Karpas-422 (cell line): ENCODE measurements at places on chromosomes 7 and 10. TPM values are rescaled to one million over a fixed set of nuclear protein-coding genes. Genes with fewer than 3 reads are reported as not detected.

- DNase-seq: no peak
- H3K4me3 ChIP-seq: no peak overlapping the region
- no peak overlapping the region for H3K27ac ChIP-seq
- H3K4me1 ChIP-seq: no peaks in the 10 kb centered on the region
These were observed 805 bp upstream of the HMX3 start for GRCh38 chr10:123134915-123135414.

DNA sequence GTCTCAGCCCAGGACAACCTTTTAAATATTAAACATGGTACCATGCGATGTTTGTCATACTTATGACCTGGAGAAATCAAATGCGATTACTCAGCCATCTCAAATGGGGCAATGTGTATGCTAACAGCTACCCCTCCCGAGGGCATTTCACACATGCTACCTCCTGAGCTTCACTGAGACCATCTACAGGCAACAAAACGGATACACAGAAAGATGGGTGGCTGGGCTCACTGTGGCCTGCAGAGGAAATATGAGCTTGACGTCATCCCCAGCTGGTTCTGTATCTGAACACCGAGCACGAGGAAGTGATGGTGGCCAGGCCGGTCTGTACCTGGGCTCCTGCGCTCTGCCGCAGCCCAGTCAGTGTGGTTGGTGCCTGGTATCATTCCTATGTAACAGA, 374.3 kb downstream of the RPS24 start:
- no peaks in the 10 kb centered on the region for H3K27me3 ChIP-seq
- no peaks in the 10 kb centered on the region; the same call in 1 of the 2 replicates for H3K4me1 ChIP-seq
- H3K36me3 ChIP-seq: no peaks in the 10 kb centered on the region

DNA sequence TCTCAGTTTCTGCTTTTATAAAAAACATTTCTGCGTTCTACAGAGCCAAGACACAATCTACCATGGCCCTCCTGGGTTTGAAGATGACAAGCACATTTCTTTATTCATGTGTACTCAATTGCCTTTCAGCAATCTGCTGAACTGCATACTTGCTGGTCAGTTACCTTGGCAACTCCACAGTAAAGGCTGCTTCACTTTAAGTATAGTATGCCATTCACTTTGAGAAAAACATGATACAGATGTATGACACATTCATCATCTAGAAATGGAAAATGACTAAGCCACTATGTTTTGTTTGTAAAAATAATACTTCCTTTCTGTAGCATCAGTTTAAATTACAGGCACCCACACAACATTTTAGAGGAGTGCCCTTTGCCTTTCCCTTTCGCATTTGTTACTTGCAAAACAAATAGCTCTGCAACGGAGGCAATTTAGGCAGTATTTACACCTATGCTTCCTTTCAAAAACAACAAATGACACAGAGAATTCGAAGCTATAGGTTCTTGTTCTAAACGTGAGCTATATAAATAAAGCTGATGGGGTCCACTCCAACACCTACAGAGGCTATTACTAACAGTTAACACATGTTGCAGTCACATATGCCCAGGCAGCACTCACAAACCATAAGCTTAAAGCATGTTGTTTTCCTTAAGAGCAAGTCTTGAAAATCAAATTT, 23.5 kb downstream of the SGCE start:
- H3K36me3 ChIP-seq: no peaks in the 10 kb centered on the region
- DNase-seq: no peak
- no peak overlapping the region for H3K27ac ChIP-seq
- H3K27me3 ChIP-seq: no peaks in the 10 kb centered on the region

DNA sequence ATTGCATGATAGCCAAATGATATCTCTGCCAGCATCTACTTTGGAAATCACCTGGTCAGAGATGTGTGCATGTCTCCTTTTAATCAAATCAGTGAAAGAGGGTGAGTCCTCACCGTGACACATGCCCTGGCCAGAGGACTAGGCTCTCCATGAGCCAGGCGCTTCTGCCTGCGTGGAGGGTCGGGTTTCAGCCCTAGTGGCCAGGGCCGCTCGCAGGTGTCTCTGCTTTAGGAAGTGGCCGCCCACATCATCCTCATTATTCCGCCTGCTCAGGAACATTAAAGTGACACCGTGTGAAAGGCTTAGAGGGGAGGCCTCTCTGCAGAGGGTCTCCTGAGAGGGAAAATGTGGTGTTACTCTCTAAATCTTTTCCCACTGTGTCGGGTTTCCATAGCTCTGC, 173.6 kb upstream of the PRKCQ start:
- DNase-seq: no peak
- no peak overlapping the region for H3K4me3 ChIP-seq
- H3K36me3 ChIP-seq: no peaks in the 10 kb centered on the region
- H3K4me1 ChIP-seq: no peaks in the 10 kb centered on the region
- H3K27ac ChIP-seq: no peak overlapping the region

- no peak overlapping the region for H3K4me3 ChIP-seq
- no peaks in the 10 kb centered on the region for H3K4me1 ChIP-seq
- H3K27ac ChIP-seq: no peak overlapping the region
- H3K36me3 ChIP-seq: no peaks in the 10 kb centered on the region
- no peak for DNase-seq
These were observed 64.5 kb downstream of the PALS2 start for GRCh38 chr7:24637706-24638105.

GRCh38 chr7:7920056-7920455, 48.5 kb upstream of the GLCCI1 start:
- 0 out of 2 replicates have a peak overlapping the region, but pooled peaks have one; percentile 20 for H3K27ac ChIP-seq
- no peaks in the 10 kb centered on the region for H3K36me3 ChIP-seq
- DNase-seq: no peak
- peak overlapping the region; percentile 48 for H3K4me3 ChIP-seq
- H3K4me1 ChIP-seq: peaks cover 42% of the 10 kb centered on the region

GRCh38 chr7:131653418-131654248, 97.2 kb upstream of the PODXL start:
- no peak overlapping the region for H3K27ac ChIP-seq
- H3K27me3 ChIP-seq: no peaks in the 10 kb centered on the region
- peak; percentile 19 for DNase-seq
- H3K36me3 ChIP-seq: no peaks in the 10 kb centered on the region

Gene NRCAM
- 0.18 TPM in 1 of 2 replicates, not detected in the other for total RNA-seq

DNA sequence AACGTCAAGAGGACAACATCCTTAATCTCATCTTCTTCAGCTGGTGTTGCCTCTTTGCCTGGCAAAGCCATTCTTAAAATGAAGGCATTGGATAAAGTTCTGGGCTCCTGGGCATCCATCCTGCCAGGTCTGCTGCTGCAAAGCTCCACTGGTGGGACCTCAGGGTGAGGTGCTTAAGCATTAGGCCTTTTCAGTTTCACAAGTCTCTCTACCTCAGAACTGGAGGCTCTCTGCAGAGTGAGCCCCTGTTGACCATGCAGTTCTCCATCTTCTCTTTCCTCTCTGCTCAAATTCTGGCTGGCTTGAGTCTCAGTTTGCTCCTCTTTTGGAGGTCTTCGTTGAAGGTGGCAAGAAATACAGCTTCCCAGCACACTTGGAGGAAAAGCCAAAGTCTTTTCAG, 42.7 kb upstream of the BRAF start:
- no peak overlapping the region for H3K27ac ChIP-seq
- DNase-seq: no peak
- no peaks in the 10 kb centered on the region for H3K36me3 ChIP-seq
- no peaks in the 10 kb centered on the region for H3K4me1 ChIP-seq
- no peaks in the 10 kb centered on the region for H3K27me3 ChIP-seq

GRCh38 chr7:112414855-112415490, 35.3 kb upstream of the IFRD1 start:
- H3K27me3 ChIP-seq: no peaks in the 10 kb centered on the region
- no peak overlapping the region for H3K4me3 ChIP-seq
- H3K27ac ChIP-seq: no peak overlapping the region
- no peaks in the 10 kb centered on the region for H3K36me3 ChIP-seq

GRCh38 chr7:154795014-154795413, 207.9 kb downstream of the PAXIP1 start:
- no peaks in the 10 kb centered on the region for H3K4me1 ChIP-seq
- no peak for DNase-seq
- H3K4me3 ChIP-seq: no peak overlapping the region
- no peaks in the 10 kb centered on the region for H3K36me3 ChIP-seq
- no peak overlapping the region for H3K27ac ChIP-seq

Gene MOGAT3
- total RNA-seq: not detected in 2 replicates

- no peaks in the 10 kb centered on the region for H3K27me3 ChIP-seq
- H3K4me3 ChIP-seq: no peak overlapping the region
- no peaks in the 10 kb centered on the region for H3K4me1 ChIP-seq
- no peaks in the 10 kb centered on the region for H3K36me3 ChIP-seq
- no peak overlapping the region for H3K27ac ChIP-seq
These were observed 33.9 kb upstream of the SHH start for GRCh38 chr7:155846156-155846555.

- peak; percentile 35 for DNase-seq
- H3K27me3 ChIP-seq: no peaks in the 10 kb centered on the region
- H3K4me1 ChIP-seq: peaks cover 5% of the 10 kb centered on the region
- H3K4me3 ChIP-seq: no peak overlapping the region
- no peaks in the 10 kb centered on the region for H3K36me3 ChIP-seq
These were observed 5.9 kb upstream of the HERPUD2 start for GRCh38 chr7:35700865-35701264.

- H3K4me3 ChIP-seq: no peak overlapping the region
- H3K27ac ChIP-seq: no peak overlapping the region
- H3K36me3 ChIP-seq: no peaks in the 10 kb centered on the region
- H3K27me3 ChIP-seq: no peaks in the 10 kb centered on the region; the same call in 1 of the 2 replicates
These were observed 612.9 kb downstream of the DNAJB6 start for GRCh38 chr7:157949711-157950110.

DNA sequence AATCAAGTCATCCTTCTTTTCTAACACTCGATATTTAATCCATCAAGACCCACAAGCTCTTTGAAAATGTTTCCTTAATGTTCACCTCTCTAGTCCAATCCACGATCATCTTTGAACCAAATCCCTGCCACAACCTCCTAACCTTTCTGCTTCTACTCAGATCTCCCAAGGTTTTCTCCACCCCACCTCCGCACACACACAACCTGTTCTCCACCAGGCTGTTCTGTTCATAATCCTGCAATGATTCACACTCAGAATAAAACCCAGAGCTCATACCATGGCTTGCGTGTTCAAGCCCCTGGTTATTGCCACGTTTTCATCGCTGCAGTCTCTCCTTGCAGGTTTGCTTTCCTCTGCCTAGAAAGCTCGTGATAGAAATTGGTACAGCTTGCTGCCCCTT, 53.8 kb upstream of the BAMBI start:
- no peak overlapping the region for H3K4me3 ChIP-seq
- H3K27ac ChIP-seq: no peak overlapping the region
- no peaks in the 10 kb centered on the region for H3K27me3 ChIP-seq

DNA sequence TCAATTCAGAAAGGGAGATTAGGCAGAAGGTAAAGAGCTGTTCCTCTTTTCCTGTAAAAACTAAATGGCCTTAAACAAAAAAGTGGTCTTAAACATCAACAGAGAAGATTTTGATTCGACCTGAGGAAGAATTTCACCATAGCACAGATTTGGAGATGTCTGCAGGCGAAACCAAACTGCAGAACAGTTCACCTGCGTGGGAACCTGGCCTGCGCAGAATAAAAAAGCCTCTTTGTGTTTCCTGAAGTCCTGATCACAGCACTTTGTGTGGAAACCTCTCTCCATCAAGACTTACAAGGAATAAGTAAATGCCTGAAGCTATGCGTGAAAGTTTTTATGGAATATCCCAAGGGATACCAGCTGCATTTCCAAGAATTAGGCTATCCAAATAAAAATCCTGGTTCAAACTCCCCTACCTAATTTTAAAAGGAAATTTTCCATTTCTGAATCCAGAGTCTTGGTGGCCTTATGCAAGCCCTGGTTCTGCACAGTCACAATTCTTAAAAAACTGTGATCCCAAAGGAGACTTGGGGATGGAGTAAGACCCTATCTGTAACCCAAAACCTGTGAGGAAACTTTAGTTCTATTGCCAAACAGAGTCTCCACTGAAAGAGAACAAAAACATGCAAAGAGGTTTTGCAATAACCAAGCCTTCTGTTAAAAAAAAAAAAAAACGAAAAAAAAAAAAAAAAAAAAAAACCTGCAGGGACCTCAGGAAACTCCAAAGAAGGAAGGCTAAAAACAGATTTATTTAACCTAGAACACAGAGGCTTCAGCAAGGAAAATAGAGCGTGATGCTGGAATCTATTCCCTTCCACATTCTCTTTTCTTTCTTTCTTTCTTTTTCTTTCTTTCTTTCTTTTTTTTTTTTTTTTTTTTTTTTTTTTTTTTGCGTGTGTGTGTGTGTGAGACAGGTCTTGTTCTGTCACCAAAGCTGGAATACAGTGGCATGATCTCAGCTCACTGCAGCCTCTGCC, 10.4 kb downstream of the CALML3 start:
- no peaks in the 10 kb centered on the region for H3K36me3 ChIP-seq
- DNase-seq: no peak
- no peaks in the 10 kb centered on the region for H3K4me1 ChIP-seq

Gene EPO
- total RNA-seq: not detected in 2 replicates

Gene GSDME
- total RNA-seq: 6.0 and 9.8 TPM in 2 replicates

Gene PVRIG
- total RNA-seq: 1.6 and 2.7 TPM in 2 replicates

Gene CTAGE15
- total RNA-seq: not detected in 2 replicates

GRCh38 chr7:85275204-85275603, 88.3 kb upstream of the SEMA3D start:
- H3K27ac ChIP-seq: no peak overlapping the region
- no peaks in the 10 kb centered on the region for H3K27me3 ChIP-seq
- H3K36me3 ChIP-seq: no peaks in the 10 kb centered on the region
- no peaks in the 10 kb centered on the region for H3K4me1 ChIP-seq

Gene CCDC7
- total RNA-seq: 8.9 and 19.7 TPM in 2 replicates

GRCh38 chr10:116521424-116522290, 24.1 kb upstream of the PNLIP start:
- no peak overlapping the region for H3K4me3 ChIP-seq
- no peaks in the 10 kb centered on the region for H3K27me3 ChIP-seq
- H3K4me1 ChIP-seq: no peaks in the 10 kb centered on the region
- no peak overlapping the region for H3K27ac ChIP-seq
- no peaks in the 10 kb centered on the region for H3K36me3 ChIP-seq
- DNase-seq: peak; percentile 76

DNA sequence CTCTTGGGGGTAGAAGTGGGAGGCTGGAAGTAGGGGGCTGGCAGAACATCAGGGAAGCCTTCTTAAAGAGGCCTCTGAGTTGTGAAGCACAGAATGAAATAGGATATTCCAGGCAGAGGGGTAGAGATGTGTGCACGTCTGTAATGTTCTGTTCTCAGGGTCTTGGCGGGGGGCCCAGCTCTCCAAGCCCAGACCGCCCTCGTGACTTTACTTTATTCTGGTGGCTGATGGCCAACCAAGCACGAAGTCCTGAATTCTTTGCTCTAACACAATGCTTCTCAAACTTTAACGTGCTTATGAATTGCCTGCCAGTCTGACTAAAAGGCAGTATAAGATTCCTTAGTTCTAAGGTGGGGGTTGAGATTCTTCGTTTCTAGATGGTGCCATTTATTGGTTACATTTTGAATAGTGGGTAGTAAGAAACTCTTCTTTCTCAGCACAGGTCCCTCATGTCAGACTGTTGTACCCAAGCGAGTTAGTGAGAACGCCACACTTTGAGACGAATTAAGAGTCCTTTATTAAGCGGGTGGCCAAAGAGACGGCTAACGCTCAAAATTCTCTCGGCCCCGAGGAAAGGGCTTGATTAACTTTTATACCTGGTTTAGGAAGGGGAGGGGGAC, 8.2 kb downstream of the PRXL2A start:
- no peak overlapping the region for H3K4me3 ChIP-seq
- no peaks in the 10 kb centered on the region for H3K36me3 ChIP-seq
- H3K4me1 ChIP-seq: peaks cover 9% of the 10 kb centered on the region
- DNase-seq: no peak
- no peaks in the 10 kb centered on the region for H3K27me3 ChIP-seq
